ENCODE measurements at places on chromosomes 16 and 17. TPM values are rescaled to one million over a fixed set of nuclear protein-coding genes. Genes with fewer than 3 reads are reported as not detected.
A peak's percentile ranks its signal among the peaks of the same experiment; 100 is the strongest.

KRT28 gene
- not detected for total RNA-seq

HASPIN gene
- total RNA-seq, result 11.4 TPM

PRRT2 gene
- 0.94 TPM for total RNA-seq

DNA sequence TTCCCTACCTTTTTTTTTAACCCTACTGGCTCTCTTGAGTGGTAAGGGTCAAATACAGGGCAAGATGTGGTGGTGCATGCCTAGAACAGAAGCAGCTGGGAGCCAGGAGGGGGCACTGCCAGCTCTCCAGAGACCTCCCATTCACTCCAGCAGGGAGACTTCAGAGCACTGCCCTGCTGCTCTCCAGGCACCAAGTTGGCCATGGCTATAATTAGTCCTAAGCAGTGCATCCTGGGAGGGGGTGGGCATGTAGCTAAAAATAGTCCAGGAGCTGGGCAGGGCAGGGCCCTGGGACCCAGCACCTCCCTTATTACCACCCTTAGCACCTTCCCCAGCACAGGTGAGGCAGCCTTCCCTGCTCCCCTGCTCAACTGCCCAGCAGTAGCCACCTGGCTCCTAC lies 3.5 kb downstream of the CORO6 start:
- DNase-seq, result peak; percentile 50

OTOP3 gene
- total RNA-seq, result not detected

- no peak for DNase-seq
These were observed 75.2 kb upstream of the GSE1 start for GRCh38 chr16:85537795-85538401.

DNA sequence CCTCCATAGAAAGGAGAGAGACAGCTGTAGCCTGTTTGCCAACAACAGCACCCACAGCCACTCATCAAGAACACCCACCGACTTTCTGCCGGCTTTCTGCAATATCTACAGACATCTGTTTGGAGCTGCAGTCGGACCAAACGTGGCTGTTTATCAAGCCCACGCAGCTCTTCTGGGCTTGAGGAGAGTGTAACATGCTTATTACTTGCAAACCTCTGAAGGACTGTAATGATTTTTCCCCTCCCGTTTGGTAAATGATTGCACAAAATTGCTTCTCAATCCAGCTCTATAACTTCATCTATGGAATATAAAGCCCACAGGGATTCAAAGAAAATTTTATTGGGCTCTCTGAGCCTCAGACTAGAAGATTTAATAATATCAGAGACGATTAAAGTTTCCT lies 100.5 kb downstream of the VAT1L start:
- no peak for DNase-seq

Data from M059J (cell line).